Esophagus muscularis mucosa (tissue), 4 donors: ENCODE measurements at places on chromosomes 1 and 21. TPM values are rescaled to one million over a fixed set of nuclear protein-coding genes. Genes with fewer than 3 reads are reported as not detected.

The MYBPH gene
- not detected for total RNA-seq

The ARMH1 gene
- total RNA-seq = 0.42 TPM

The NR5A2 gene
- 3.6 TPM for total RNA-seq

The CAMK2N1 gene
- 26.1 TPM for total RNA-seq

The AGO3 gene
- 19.9 TPM for total RNA-seq

The RORC gene
- total RNA-seq = not detected

The TMEM200B gene
- 36.4 TPM for total RNA-seq

The CELA2A gene
- total RNA-seq = not detected

The MAP3K21 gene
- total RNA-seq = 0.42 TPM
